ENCODE measurements at places on chromosomes 11 and 22.

- no peak for DNase-seq
Measured at GRCh38 chr11:126163074-126163700, 48.3 kb downstream of the RPUSD4 start.

DNA sequence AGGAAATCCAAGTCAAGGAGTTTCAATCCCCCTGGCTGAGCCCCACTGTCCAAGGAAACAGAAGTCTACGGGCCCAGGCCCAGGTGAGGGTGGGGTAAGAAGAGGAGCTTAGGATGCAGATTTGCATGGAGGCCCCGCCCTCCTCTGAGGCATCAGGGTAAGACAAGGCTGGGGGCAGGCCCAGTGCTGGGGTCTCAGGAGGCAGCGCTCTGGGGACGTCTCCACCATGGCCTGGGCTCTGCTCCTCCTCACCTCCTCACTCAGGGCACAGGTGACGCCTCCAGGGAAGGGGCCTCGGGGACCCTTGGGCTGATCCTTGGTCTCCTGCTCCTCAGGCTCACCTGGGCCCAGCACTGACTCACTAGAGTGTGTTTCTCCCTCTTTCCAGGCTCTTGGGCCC, 31.3 kb upstream of the IGLL5 start:
- DNase-seq = no peak

DNA sequence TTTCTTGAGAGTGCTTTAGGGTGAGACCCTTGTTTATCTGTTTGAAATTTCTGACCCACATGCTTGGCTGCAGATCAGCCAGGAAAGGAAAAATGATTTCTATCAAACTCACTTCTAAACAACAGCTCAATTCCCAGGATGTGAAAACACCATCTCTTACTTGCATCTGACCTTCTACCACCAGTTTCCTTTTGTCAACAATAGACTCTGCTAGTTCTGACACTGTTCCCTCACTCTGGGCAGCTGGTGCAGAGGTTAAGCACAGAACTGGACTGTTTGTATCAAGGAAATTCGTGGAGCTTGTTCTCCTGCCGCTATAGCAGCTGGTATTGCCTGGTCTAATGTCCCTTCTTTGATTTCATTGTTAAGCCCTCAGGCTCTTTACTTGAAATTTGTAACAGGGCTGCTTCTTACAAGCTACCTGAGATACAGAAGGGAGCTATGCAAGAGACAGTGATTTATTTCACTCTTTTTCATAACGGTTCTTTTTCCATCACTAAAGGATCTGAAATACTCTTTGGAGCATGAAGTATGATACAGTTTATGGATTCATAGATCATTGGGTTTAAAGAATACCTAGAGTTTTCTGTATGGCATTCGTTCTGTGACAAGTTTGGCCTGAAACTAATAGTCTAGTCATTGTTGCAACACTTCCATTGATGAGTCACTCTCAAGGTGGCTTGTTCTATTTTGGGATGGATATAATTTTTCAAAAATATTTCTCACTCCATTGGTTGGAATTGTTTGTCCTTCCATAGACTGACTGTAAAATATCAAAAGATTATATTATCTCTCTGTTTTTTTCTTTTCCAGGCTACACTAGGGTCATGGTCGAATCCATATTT, 178.2 kb upstream of the ZC3H12C start:
- DNase-seq = no peak

DNA sequence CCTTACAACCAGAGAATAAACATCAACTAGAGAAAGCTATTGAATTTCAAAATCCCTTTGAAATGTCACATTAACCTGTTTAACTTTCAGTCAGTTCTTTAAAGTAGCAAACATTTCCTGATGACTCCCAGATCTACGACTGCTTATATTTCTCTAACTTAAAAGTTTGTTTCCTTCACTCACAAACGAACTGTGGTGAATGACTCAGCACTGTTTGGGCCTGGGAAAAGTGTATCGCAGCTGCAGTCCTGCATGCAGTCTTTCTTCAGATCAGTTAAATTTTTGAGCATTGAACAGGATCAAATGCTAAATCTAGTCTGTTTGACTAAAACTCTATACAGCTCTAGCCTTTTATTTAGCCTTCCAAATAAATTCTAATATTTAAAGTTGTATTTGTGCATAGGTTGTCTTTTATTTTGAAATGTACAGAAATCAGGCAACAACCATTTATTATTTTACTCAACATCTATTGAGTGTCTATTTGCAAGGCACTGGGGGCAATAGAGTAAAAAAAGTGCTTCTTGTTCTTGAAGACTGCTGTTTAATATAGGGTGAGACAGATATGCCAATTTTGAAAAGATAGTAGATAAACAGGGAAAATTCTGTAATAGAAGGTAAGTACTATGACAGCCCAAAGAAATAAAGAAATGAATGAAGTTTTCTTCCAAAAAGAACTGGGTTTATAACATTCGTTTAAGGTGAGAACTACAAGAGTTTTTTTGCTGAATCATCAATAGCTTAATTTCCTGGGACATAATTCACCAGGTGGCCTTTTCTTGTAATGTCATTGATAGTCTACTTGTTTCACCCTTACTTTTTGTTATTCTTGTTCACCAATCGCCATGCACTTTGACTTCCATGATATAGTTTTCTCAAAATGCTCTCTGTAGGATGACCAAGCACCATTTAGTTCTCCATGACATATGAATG, 235.4 kb downstream of the METTL15 start:
- no peak for DNase-seq

DNA sequence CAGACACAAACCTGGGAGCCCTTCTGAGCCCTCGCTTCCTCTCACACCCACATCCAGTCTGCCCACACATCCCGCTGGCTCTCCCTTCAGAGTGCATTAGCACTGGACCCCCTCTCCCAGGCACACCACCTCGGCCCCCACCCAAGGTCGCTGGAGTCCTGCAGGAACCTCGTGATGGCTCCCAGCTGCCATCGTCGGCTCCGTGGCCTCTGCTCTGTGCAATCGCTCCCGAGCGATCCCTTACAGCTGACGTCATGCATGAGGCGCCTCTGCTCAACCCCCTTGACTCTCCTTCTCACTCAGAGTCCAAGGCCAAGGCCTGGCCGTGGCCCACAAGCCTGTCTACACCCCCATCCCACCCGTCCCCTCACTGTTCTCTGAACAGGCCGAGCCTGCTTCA, 183.9 kb downstream of the EFCAB6 start:
- DNase-seq = no peak

DNA sequence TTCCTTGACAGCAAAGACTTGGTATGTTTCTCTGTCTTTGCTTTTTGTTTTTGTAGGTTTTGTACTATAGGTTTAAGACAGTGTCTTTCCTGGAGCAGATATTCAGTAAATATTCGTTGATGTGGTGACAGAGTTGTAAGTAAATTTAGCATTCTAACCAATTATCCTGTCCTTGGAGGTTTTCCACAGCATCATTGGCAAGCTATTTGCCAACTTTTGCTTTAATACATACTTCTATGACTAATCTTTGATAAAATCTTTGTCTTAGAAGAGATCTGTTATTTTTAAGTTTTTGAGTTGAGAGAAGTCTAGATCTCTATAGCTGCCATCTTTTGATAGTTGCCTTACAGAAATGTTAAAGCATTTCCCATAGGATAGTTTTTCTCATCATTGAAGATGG, 3.8 kb downstream of the USP47 start:
- no peak for DNase-seq

GRCh38 chr11:58928691-58929090, 10.6 kb upstream of the GLYATL1 start:
- DNase-seq = no peak

- no peak for DNase-seq
Measured at GRCh38 chr22:42608823-42609361, 5.8 kb downstream of the POLDIP3 start.

GRCh38 chr11:77096591-77097019, 6.0 kb upstream of the OMP start:
- DNase-seq = no peak

GRCh38 chr11:19934828-19935259, 222.2 kb downstream of the NAV2 start:
- no peak for DNase-seq

DNA sequence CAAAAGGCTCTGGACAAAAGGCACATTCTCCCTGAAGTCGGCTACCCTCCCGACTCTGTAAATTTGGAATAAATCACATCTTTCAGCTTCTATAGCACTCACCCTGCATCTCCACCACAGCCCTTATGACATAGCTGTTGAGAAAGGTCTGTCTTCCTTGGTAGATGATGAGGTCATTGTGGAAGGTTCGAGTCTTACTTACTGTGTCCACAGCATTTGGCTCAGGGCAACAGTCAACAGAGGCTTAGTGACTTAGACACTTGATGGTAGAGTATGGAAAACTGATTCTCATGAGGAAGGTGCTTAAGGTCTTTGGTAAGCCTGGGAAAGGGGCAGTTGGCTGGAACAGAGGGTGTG, 45.6 kb downstream of the PTPRJ start:
- no peak for DNase-seq

DNA sequence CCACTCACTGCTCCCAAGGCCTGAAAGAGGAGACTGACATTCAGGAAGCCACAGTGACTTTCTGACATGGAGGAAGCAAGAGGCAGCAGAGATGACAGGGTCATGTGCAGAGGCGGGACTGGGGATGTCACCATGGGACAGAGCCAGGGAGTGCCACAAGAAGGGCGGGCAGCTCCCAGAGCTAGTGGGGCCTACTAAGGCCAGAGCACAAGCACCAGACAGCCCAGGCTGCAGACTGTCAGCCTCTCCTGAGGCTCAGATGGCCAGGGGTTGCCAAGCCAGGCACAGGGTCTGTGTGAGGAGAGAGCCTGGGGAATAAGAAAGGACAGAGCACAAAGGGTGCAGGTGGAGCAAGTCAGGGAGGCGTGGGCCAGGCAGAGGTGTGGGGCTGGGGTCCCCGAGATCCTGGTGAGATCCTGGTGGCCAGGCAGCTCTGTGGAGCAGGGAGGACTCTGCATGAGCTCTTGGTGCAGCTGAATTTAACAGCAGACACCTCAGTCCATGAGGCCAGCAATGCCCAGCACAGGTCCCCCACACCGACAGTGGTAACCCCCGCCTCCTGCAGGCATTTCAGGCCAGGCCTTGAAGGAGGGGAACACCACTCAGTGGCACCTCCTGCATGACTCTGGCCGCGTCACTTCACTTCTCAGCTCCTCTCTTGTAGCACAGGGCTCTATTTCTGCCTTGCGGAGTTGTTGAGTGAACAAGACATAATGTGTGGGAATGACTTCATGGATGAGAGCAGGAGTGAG, 52.3 kb downstream of the SGSM3 start:
- DNase-seq = no peak

DNA sequence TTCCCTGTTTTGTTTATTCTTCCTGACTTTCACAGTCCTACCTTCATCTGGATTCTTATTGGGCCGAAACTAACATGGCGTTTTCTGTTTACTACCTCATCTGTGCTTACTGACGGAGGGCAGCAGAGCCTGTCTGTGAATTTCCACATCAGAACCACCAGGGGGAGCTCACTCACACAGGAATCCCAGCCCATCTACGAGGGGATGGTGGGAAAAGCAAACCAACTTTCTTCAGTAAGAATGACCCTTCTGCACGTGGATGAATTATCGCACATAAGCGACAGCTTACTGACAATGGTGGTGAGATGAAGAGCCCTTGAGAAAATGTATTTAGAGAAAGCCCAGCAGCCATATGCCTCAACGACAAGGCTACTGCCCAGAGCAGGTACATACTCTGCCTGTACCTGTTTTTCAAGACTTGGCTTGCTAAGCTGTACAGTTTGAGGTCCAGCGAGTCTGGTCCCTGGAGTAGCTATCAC, 42.5 kb downstream of the LARGE2 start:
- DNase-seq = peak; percentile 48
